Right renal pelvis (tissue), 4 donors: ENCODE measurements at places on chromosomes 1 and 21. TPM values are rescaled to one million over a fixed set of nuclear protein-coding genes. Genes with fewer than 3 reads are reported as not detected.

The GRHL3 gene
- polyA plus RNA-seq, result 2.1 TPM

The OLIG2 gene
- not detected for polyA plus RNA-seq

The RGS4 gene
- 11.7 TPM for polyA plus RNA-seq

The DCST1 gene
- polyA plus RNA-seq, result 0.27 TPM

The FBXO2 gene
- 1.2 TPM for polyA plus RNA-seq

The HSD3B2 gene
- polyA plus RNA-seq, result 1.8 TPM

The SLC22A15 gene
- 4.6 TPM for polyA plus RNA-seq

The CELF3 gene
- polyA plus RNA-seq, result 0.07 TPM

The TSPAN2 gene
- polyA plus RNA-seq, result 39.1 TPM

The BCAS2 gene
- polyA plus RNA-seq, result 68.2 TPM

DNA sequence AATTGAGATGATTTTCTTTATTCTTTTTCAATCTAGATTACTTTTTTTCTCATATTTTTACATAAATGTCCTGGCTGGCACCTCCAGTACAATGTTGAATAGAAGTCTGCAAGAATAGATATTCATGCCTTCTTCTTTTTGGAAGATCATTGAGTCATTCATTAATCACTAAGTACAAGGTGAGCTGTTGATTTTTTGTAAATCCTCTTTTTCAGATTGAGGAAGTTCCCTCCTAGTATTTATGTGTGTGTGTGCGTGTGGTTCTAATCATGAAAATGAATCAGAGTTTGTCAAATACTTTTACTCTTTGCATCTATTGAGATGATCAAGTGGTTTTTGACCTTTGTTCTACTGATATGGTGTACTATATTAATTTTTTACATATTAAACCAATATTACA lies 859.3 kb downstream of the KCNT2 start:
- DNase-seq, result no peak

GRCh38 chr21:41612674-41613532 lies 104.9 kb upstream of the TMPRSS2 start:
- peak; percentile 37 for DNase-seq

GRCh38 chr1:6985549-6986276 lies 200.5 kb downstream of the CAMTA1 start:
- no peak for DNase-seq

DNA sequence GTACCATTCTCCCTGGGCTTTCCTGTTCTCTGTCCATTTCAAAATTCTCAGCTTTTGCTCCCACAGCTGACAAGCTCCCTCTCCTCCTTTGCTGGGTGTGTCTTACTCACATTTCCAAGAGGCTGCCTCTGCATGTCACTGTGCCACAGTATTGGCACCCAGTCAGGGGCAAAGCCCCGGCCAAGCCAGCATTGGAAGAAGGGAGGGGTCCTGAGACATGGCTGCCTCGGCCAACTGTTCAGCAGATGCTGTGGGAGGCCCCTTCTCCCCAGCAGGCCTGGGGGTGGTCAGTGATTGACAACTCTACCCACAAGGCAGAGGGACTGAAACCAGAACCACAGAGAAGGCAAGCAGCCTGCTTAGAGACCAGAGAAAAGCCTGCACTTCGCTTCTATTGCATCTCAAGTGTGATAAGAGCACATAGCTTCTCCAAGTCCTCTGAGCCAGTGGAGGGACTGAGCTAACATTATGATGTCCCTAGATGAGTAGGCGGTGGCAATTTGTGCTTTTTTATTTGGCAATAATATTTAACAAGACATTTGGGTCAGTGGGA lies 294.1 kb downstream of the SIPA1L2 start:
- DNase-seq, result no peak

GRCh38 chr1:61427510-61427909 lies 297.4 kb downstream of the TM2D1 start:
- DNase-seq, result no peak

DNA sequence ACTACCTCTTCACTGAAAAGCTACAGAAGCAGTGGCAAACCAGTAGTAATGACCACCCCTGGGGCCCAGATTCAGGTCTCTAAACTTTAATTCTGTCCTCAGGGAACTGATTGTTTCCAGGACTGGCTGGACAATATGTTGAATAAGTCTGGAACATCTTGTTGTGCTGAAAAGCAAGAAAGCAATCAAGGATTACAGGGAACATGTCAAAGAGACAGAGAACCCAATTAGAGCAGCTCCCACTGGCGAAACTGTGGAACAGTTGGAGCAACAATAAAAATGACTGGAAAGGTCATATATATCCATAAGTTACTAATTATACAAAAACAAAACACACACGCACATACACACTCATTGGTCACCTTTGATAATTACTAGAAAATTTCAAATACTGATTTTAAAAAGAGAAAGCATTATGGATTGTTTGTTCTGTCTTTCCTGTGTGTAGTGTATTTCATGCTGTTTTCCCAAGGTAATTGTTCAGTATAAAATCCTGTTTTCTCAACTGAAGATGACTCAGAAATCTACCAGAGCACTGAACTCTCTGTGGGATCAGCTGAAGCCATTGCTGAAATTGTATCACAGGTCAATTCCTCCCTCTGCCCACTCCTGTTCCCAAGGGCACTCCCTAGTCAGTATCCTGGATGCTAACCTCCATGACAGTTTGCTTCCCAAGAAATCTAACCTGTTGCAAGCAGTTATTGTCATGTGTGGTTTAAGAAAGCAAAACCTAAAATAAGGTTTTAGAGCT lies 83.6 kb upstream of the RGS1 start:
- no peak for DNase-seq

- DNase-seq, result peak; percentile 82
Observed at GRCh38 chr1:112466078-112466660, 42.6 kb upstream of the WNT2B start.

DNA sequence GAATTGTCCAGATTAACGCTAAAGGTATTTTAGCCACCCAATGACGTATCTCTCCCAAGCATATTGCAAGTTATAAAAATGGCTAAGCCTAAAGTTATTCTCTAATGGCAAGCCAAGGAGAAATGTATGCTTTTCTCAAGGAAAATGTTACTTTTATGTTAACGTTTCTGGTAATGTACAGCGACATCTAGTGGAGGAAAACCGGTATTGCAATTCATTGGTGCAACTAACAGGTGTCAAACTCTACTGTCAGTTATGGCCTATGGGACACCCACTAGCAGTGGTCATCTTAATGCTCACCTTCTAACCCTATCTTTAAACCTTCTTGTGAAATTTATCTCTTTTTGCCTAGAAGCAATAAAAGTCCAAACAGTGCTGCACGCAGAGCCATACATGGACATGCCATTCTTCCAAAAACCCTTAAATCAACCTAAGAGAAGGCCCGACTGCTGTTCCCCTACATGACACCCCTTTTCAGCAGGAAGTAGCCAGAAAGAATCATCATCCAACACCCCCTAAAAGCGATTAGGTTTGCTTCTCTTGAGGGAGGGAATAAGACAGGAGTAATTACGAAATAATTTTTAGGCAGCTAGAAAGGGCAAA lies 68.7 kb upstream of the LRIF1 start:
- no peak for DNase-seq

DNA sequence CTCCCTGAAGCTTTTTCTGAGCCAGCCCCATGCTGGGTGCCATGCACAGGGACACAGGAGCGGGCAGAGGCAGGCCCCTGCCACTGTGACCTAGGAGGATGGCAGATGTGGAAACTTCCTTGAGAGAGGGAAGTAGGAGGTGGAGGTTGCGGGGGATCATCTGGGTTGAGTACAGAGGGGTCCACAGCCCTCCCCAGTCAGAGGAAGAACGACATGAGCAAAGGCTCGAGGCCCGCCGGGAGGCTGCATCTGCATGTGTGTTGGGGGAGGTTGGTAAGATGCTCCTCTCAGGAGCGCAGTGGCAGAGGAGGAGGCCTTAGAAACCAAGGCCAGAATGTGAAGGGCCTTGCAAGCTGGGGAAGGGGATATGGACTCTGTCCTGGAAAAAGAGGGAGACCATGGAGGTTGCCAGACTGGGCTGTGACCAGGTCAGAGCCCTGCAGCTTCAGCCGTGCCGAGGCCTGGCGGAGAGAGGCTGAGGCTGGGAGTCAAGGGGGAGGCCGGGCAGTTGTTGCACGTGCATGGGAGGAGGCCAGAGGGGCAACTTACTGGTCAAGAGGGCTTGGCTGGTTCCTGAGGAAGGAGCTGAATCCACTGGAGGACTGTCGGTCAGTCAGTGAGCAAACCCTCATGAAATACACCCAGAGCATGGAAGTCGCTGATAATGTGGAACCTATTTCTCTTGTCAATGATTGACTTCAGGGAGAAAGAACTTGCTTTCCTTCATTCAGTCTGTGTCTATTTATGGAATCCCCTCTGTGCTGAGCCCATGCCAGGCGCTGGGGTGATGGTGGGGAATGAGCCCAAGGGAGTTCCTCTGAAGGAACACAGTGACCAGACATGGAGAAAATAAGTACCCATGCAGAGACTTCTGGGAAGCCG lies 31.7 kb downstream of the A3GALT2 start:
- DNase-seq, result no peak

GRCh38 chr1:1630191-1630964 lies 1.6 kb upstream of the MMP23B start:
- DNase-seq, result peak; percentile 67

- DNase-seq, result no peak
Observed at GRCh38 chr1:32051706-32052105, 21.0 kb upstream of the TMEM39B start.

DNA sequence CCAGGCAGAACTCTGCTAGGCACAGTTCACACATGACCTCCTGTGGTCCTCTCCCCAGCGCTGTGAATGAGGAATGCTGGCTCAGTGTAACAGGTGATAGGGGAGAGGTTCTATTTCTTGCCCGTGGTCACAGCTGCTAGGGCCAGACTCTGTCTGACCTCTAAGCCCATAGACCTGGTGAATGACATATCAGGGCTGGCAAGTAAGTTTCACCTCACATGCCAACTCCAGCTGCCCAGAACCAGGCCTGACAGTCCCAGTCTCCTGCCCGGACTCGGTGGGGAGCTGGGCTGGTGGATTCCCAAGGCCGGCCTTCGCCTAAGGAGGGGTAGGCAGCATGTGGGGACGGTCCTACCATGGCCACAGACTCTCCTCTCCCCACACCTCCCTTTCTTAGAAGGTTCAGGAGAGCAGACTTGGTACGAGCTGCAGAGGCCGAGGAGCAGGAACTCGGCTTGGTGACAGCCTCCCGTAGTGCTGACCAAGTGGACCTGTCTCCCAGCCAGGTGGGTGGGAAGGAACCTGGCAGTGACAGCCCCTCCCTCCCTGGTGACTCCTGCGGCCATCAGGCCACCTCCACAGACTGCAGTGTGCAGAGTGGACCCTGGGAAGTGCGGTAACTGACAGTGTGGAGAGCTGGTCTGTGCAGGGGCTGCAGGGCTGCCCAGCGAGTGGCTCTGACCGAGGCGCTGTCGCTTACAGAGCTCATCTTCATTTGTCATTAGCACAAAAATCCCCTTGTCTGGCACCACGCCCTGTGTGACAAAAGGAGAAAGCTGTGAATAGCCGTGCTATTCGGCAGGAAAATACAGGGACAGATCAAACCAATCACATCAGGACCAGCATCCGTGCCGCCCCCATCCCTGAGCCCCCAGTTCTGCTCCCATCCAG lies 74.6 kb downstream of the SCCPDH start:
- DNase-seq, result no peak

- no peak for DNase-seq
Observed at GRCh38 chr1:152444045-152444444, 30.0 kb upstream of the CRNN start.

DNA sequence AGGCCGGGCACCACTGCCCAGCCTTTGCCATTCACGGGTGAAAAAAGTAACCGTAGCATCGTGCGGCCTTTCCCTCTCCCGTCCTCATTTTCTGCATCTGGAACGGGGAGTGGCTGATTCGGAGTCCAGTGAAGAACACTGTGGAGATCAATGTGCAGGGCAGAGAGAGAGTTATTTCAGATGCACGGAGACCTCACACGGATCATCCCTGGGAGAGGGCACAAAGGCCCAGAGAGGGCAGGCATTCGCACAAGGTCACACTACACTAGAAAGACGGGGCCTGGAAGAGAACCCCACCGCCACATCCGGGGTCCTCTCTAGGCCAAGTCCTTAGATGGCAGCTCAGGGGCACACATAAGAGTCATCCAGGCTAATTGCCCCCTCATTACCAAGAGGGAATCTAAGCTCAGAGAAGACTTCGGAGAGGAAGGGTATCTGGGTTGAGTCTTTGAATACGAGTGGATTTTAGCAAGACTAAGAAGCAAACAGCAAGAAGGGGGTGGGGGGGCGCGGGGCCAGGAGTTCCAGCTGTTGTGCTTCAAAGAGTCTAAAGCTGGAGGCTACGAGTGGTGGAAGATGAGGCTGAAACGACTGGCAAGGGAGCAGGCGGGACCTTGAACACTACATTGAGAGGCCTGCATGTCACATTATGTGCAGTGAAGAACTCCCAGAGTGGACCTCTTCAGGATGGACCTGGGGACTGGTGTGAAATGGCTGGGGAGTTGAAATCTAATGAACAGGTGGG lies 857 bp downstream of the GPX7 start:
- DNase-seq, result no peak

DNA sequence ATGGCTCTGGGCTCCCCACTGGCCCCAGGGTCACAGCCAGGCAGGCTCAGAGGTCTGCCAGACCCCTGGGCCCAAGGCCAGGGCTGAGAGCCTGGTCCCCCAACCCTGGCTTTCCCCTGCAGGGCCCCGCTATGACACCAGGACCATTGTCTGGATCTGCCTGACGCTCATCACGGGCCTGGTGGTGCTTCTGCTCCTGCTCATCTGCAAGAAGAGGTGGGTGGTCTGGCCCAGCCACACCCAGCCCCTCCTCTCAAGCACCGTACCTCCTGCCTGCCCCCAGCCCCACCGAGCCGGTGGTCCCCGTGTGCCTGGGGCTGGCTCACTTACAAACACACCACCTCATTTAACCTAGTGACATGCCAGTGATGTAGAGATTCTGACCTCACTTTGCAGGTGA lies 31.8 kb downstream of the EPHA8 start:
- DNase-seq, result no peak

DNA sequence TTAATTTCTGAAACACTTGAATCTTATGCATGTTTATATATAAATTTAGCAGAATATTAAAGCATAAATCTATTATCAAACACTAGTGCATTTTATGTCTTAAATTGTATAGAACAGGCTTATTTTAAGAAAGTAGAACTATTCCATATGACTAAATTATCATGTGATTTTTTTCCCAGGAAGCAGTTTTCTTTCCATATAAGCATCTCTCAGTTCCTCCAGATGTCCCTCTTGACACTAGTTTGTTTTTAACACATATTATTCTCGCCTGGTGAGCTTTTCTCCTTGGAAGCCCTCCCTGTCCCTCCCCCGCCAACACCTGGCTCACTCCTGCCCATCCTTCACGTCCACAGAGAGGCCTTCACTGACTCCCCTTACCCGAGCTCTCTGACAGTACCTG lies 48.3 kb upstream of the BCAR3 start:
- DNase-seq, result no peak

GRCh38 chr1:67743072-67743725 lies 58.2 kb downstream of the GADD45A start:
- no peak for DNase-seq
